ENCODE measurements at places on chromosomes 11 and 22.

DNA sequence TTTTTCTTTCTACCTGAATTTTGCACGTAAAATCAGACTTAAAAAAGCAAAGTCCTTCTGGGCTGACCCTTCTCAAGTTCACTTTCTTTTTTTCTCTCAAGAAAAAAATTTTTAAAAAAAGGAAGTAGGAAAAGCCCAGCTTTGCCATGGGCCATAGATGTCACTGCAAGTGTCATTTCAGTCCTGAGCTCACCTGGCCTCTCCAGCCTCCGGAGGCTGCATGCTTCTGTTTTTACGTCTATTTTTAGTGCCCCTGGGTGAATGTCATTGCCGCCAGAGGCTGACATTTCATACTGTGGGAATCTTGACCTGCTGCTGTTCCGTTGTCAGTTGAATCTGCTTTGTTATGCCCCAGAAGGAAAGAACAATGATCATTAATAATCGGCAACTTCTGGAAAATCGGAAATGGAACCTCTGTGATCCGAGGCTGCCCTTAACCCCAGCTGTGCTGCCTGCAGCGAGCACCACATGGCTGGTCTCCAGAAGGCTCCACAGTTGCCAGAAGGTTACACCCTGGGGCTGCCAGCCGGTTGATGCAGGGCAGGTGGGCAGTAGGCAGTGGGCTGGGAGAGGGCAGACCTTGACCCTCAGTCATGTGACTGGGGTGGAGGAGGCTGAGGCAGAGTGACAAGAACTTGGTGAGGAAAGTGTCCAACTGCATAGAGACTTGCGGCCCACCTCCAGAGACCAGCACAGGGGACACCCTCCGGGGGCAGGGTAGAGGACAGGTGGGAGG lies 16.7 kb upstream of the MYEOV start:
- no peak for DNase-seq

- peak; percentile 83 for DNase-seq
Observed at GRCh38 chr11:64284048-64284961, at the start of gene BAD. Gene BAD, minus strand, starts transcription at chr11:64284665. Its CDS starts 297 bp downstream, at chr11:64284368.

GRCh38 chr11:70473873-70474690 lies 75.8 kb downstream of the CTTN start:
- DNase-seq: no peak

DNA sequence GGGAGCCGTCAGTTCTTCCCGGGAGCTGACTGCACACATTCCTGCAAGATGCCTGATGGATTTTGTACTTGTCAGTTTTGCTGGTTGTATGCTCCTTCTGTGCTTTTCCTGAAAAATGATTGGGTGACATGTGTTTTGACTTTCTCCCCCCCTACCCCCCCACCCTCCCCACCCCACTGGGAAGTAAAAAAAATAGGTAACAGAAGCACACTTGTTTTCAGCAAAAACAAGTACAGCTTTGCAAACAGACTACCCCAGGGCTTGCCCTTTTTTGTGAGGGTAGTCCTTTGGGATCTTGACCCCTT lies 1.1 kb downstream of the PPFIA1 start:
- no peak for DNase-seq

DNA sequence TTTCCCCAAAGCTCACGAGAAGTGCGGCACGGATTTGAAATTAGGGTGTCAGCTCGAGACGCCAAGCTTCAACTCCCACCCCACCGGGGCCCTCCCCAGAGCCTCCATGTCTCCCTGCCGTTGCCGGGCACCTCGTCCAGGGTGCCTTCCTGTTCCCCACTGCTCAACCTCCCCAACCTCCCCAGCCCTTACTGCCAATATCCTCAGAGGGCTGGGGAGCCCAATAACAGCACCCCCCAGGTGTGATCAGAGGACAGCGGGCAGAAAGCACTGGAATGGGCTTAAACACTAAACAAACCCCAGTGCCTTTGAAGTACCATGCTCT lies 1336.4 kb downstream of the TBC1D22A start:
- DNase-seq: no peak

GRCh38 chr11:70769106-70769505 lies 370.8 kb downstream of the CTTN start:
- DNase-seq: no peak

GRCh38 chr11:94781837-94782236 lies 13.7 kb downstream of the AMOTL1 start:
- DNase-seq: no peak

DNA sequence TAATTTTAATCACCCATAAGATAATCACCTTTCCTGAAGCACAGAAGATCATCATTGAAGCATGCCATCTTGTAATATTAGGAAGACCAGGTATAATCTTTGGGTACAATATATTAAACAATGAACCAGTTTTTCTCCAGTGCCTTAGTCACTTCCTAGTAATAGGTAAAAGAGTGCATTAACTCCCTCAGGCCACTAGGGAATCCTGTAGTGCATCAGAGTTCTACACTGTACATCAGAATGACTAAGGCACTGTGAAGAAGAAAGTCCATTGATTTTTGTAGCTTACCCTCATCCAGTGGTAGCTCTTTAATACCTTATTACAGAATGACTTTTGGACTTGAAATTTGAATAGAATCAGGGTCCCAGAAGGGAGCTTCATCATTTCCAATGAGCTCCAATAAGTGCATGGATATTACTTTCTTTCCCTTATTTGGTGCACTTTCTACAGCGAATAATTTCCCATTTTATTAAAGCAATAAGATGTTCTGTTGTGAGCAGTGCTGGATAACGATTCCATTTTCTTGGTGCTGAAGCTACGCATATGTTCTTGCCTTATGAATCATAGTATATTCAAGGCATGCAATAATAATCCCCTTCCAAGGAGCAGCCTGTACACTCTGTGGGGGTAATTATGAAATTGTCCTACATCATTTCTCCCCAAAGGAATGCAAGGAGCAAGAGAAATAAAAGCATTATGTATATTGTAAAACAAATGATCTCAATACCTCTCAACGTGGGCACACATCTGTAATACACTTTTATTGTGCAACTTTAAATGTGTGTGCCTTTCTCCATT lies 4.7 kb downstream of the C11orf87 start:
- DNase-seq: no peak

GRCh38 chr22:24723111-24723510 lies 51.4 kb downstream of the PIWIL3 start:
- no peak for DNase-seq

GRCh38 chr11:2576111-2576510 lies 123.7 kb downstream of the KCNQ1OT1 start:
- no peak for DNase-seq

DNA sequence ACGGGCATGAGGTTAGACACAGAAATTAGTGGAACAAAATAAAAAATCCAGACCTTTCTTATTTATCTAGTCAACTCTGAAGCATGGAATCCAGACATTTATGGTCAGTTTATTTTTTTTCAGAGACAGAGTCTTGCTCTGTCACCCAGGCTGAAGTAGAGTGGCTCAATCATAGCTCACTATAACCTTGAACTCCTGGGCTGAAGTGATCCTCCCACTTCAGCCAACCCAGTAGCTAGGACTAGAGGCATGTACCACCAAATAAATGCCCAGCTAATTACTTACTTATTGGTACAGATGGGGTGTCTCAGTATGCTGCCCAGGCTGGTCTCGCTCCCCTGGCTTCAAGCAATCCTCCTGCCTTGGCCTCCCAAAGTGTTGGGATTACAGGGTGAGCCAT lies 8.7 kb downstream of the NPAT start:
- no peak for DNase-seq

- DNase-seq: peak; percentile 49
Observed at GRCh38 chr22:41237707-41238569, 2.8 kb downstream of the CHADL start.

DNA sequence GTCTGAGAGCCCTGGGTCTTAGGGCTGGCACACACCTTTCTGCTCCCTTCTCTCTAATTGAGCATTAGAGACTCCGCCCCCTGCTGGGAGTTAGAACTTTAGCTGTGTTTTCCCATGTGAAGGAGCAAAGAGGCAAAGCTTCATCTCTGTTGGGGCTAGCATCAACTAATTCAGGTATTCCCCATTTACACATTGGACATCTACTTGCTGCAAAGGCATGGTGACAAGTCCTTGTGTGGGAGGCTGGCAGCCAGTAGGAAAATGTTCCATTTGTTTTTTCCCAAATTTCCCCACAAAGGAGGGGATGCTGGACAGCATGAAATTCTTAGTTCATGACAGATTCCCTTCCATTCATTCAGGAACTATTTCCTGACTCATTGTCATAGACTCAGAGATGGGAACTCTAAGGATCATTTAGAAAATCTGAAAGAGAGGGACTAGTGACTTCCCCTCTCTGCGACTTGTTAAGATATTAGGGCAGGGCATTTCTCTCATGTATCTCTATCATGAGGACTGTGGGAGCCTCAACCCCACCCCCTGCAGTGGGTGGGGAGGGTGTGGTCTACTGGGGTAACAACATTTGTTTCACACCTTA lies 3.6 kb downstream of the CD44 start:
- DNase-seq: no peak

GRCh38 chr11:131906963-131907362 lies 536.5 kb downstream of the NTM start:
- DNase-seq: no peak

- no peak for DNase-seq
Observed at GRCh38 chr22:25130462-25130861, 69.2 kb upstream of the CRYBB3 start.

DNA sequence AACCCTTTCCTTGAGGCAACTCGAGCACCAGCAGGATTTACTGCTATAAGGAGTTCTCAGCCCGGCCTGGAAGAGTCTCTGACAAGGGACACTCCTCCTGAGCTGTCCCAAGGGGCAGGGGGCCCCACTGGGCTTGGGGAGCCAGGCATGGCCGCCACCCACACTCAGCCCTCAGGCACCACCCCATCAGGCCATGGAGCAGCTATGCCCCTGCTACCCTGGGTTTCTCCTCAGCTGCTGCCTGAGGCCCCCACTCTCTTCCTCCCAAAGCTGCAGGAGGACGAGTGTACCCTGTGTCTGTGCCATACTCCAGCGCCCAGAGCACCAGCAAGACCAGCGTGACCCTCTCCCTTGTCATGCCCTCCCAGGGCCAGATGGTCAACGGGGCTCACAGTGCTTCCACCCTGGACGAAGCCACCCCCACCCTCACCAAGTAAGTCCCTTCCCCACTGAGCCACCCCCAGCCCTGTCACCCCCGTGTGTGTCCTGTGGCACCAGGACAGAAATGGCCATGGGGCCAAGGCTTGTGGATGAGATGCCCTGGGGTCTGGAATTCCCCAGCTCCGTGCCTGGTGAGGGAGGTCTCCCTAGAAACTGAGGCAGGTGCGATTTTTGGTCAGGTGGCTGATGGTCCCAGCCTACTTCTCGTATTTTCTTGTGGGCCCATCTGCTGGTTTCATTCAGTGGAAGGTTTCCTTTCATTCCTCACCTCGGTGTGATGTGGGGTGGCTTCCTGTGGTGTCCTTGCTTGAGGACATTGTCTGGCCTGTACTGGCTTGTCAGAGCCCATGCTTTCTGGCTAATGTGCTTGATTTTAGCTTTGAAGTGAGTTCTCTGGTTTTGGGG lies 28.4 kb downstream of the TAB1 start:
- no peak for DNase-seq

- DNase-seq: no peak
Observed at GRCh38 chr11:78414321-78415051, 3.1 kb downstream of the GAB2 start.

DNA sequence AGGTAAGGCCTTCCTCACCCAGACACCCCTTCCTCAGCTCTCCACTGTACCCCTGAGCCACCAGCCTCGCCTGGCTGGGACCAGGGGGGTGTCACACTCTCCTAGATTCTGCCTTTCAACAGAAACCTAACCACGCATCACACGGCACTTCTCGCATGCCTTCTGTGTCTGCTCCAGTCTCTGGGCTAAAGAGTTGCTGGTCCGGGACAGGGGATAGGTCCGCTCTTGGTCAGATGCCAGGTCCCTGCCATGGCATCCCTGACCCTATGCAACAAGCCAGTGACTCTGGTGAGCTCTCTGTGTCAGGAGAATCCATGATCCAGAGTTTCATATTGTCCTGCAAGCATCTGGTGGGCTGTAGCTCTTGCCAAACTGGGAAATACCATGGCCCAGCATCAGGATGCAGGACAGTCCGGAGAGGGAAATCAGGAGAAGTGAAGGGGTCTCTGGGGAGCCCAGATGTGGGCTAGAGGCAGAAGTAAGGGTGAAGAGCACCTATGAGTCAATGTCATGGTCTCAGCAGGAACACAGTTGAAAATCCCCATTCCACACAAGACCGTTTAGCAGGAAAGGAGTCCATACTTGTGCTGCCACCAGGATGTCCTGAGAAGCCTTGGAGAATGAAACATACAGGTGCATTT lies 14.1 kb downstream of the IGLL5 start:
- DNase-seq: no peak

GRCh38 chr11:70610566-70611565 lies 212.5 kb downstream of the CTTN start:
- no peak for DNase-seq

DNA sequence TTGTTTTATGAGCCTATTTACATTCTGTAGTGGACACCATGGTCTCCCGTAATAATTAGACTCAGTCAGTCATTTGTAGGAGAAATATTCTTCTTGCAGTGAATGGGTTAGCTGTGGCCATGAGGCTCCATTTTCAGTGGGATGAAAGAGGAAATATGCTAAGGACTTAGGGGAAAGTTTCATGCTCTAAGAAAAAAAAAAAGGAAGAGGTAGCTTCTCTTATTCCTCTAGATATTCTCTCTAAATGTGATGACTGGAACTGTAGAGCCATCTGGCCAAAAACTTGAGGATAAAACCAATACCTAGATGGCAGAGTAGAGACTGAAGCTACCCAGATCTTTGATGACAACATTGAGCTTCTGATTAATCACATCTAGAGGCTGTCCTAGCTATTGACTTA lies 75.8 kb upstream of the SESN3 start:
- DNase-seq: no peak

- DNase-seq: no peak
Observed at GRCh38 chr11:62077132-62077531, 46.7 kb upstream of the INCENP start.

GRCh38 chr11:120168108-120168959 lies 30.4 kb upstream of the TRIM29 start:
- DNase-seq: no peak

GRCh38 chr11:102382384-102382783 lies 35.4 kb downstream of the BIRC2 start:
- DNase-seq: no peak

DNA sequence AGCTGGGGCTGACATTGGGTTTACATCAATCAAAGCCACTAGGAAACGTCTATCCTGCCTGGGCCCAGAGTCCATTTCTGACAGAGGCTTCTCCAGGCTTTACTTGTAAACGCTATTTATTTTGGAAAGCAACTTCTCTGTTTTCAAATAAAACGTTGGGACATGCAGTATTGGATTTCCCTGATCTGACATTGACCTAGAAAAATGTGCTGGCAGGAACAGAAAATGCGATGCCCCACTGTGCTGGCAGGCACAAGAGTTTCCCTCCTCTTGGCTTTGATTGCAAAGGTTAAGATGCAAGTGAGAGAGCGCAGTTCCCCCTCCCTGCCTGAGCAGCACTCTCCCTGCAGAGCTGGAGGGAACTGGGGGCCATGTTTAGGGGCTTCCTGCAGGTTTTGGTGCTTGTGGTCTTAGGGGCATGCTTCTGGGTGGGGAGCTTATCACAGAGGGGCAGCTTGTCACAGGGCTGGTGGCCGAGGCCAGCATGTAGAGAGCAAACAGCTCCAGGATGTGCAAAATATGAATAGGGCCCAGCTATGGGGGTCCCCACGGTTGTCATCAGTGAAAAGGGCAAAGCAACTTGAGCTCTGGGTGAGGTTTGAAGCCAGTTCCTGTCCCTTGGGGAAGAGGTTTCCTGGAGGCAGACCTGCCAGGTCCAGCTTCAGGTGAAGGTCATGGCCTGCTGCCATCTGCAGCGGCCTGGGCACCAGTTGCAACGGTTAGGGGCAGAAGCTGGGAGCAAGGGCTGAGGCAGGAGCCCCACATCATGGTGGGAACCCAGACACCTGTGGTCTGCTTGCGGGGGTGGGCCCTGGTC lies 42.3 kb upstream of the DKK3 start:
- no peak for DNase-seq

All from stimulated activated CD4-positive, alpha-beta T cell treated with anti-CD3 and anti-CD28 coated beads, Interleukin-1b, Interleukin-23, amount 100 ng/mL, for 1 hour (primary cell).